Stimulated activated CD4-positive, alpha-beta T cell treated with anti-CD3 and anti-CD28 coated beads, Interleukin-12 subunit alpha, Interleukin-12 subunit beta, amount 100 ng/mL, for 4 hours (primary cell): ENCODE measurements at places on chromosomes 5 and 9.
A peak's percentile ranks its signal among the peaks of the same experiment; 100 is the strongest.

GRCh38 chr9:34990908-34991606 lies 1.5 kb downstream of the DNAJB5 start:
- no peak for DNase-seq

GRCh38 chr5:160824301-160825001 lies 27.6 kb downstream of the ATP10B start:
- no peak for DNase-seq

- DNase-seq = no peak
Measured at GRCh38 chr9:111839387-111839786, 44.6 kb upstream of the SHOC1 start.

DNA sequence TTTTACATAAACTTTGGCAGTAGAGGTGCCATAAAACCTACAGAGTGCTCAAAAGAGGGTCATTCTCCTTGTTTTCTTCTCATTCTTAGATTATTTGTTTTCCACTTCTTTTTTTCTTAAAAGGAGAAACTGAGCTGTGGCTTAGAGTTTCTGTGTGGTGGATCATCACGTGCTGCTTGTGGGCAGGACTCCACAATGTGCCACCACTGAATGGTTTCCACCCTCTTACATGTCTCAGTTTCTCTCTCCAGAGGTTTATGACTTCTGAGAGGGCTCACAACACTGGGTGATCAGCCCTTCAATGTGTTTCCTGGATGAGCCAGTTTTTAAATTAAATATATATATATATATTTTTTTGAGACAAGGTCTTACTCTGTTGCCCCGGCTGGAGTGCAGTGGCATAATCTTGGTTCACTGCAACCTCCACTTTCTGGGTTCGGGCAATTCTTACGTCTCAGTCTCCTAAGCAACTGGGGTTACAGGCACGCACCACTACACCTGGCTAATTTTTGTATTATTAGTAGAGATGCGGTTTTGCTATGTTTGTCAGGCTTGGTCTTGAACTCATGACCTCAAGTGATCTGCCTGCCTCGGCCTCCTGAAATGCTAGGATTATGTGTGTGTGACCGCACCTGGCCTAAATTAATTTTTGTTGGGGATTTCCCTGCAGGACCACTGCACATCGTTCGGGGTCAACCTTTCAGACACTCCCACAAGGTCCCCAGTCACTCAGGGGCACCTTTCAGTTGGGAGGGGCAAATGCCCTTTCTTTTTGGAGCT lies 3.1 kb upstream of the UNC13B start:
- DNase-seq = no peak

DNA sequence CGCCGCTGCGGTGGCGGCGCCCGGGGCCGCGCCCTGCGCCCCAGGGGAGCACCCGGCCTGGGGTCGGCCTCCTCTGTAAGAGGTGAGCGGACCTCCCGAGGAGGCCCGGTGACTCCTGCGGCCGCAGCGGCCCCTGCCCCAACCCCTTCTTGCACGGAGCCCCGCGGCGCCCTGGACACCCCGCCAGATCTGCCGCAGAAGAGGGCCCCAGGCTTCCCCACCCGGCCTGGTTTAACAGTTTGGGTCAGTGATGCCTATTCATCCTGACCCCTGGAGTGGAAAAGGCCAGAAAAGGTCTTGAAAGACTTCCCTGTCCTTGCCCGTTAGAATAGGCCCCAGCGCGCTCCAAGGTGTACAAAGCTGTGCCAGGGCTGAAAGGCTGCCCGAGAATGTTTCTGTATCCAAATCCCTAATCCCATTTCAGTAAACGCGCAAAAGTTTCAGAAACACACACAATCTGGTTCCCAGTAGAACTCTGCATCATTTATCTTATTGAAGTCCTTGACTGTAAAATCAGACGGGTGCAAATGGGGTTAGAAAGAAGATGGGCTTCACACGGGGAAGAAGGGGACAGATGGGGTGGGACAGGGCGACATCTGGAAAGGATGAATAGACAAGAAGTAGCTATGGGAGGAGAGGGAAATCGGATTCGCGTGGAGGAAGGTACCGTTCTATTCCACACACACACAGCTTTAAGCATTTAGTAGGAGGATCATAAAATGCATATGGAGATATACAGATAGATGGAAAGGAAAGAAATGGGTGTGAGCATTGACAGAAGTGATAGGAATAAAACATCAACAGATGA lies 1.1 kb upstream of the SSBP2 start:
- peak; percentile 23 for DNase-seq
